ENCODE measurements at places on chromosomes 4 and X. TPM values are rescaled to one million over a fixed set of nuclear protein-coding genes. Genes with fewer than 3 reads are reported as not detected.

The SASH3 gene
- 2.9 TPM for total RNA-seq

DNA sequence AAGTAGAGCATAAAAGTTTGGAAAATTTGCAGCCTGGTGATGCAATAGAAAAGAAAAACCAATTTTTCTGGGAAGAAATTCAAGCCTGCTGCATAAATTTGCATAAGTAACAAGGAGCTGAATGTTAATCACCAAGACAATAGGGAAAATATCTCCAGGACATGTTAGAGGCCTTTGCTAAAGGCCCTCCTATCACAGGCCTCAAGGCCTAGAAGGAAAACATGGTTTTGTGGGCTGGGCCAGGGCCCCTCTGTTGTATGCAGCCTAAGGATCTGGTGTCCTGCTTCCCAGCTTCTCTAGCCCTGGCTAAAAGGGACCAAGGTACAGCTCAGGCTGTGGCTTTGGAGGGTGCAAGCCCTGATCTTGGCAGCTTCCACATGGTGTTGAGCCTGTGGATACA is 6.2 kb upstream of the RTL3 start:
- no peak for DNase-seq

DNA sequence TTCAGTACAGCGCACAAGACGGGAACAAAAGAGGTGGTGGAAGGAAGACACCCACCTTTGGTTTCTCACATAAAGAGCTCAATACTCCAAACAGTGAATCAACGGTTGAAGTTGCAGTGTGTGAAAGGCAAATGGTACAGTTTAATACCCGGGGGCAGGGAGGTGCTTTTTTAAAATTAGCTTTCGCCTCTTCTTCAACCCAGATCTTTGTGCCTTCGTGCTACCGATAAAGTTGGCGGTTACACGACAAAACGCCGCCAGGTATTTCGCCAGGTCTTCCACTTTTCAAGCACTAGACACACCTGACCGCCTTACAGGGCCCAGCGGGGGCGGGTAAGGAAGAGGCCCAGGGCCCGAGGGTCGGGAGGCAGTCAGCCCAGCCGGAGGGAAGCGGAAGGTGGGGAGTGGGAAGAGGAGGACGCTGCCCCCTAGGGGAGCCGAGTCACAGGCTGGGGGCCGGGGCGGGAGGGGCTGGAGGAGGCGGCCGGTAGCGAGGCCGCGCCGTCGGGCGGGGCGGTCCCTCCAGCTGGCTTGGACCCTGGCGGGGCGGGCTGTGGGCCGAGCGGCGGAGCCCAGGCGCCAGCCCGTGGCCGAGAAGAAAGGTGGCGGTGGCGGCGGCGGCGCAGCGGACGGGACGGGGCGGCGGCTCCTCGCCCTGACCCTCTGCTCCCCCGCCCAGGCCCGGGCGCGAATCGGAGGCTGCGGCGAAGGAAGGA is 16.0 kb downstream of the UTP3 start:
- peak; percentile 85 for DNase-seq

- no peak for DNase-seq
These were observed 122.1 kb upstream of the DIPK2B start for GRCh38 chrX:45322820-45323219.

- DNase-seq, result no peak
These were observed 37.9 kb upstream of the CBR4 start for GRCh38 chr4:169047956-169048355.

The FDCSP gene
- 5.3 TPM for total RNA-seq

DNA sequence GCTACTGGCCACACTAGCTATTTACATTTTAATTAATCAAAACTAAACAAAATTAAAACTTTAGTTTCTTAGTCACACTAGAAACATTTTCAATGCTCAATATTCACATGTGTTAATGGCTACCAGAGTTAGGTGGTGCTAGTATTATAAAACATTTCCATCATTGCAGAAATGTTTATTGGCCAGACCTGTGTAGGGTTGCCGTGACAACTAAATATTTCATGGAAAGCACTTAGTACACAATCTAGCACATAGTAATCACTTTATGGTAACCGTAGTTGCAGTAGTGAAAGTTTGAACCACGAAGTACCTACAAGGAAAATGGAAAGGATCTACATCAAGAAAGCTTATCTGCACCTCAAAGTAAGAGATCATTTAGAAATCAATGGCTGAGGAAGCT is 95.9 kb downstream of the HS6ST2 start:
- DNase-seq, result no peak

- no peak for DNase-seq
These were observed 134.6 kb downstream of the KDM6A start for GRCh38 chrX:45007598-45007997.

DNA sequence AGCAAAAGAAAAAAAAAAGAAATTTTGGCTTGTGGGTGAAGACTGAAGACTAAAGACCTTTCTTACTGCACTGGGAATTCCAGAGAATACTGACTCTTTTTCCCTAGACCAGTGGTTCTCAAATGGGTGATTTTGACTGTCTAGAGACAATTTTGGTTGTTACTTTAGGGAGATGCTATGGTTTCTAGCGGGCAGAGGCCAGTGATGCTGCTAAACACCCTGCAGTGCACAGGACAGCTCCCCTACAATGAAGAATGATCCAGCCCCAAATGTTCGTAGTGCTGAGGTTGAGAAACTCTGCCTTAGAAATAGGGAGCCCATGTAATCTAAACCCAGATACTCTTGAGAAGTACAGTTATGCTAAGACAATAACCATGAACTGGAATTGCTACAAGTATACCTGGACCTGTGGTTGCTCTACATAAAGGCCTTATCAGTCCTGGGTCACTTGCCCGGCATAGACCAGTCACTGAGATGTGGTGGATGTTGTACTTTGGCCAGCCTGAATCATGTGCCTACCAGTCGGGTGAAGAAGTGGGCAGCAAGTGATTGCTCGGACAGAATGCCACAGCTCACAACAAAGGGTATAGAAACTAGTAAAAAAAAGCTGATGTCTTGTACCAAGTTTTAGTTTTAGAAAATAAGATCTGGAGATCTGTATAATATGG is 16.0 kb downstream of the ARHGAP10 start:
- DNase-seq, result no peak

GRCh38 chrX:39205467-39205866 is 404.2 kb downstream of the MID1IP1 start:
- DNase-seq, result no peak

GRCh38 chrX:41095174-41095573 is 9.9 kb downstream of the USP9X start:
- no peak for DNase-seq
